Stimulated activated CD4-positive, alpha-beta T cell treated with anti-CD3 and anti-CD28 coated beads, Interleukin-2, amount 100 ng/mL, for 4 hours (primary cell): ENCODE measurements at places on chromosomes 3 and 15.

DNA sequence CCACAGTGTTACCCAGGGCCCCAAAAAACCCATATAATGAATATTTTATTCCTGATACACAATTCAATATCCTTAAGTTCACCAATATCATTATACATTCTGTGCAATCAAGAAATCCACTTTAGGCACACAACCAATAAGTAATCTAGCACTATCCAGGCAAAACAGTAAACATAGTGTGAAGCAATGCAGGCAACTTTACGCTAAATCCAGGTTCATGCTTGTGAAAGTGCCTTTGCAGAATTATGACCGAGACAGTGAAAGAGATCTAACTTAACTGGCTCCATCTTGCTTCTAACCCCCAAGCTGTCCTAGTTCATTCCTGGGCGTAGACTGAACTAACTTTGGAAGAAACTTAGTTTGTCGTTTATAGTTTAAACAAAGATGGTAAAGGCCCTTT is 34.2 kb upstream of the INO80 start:
- DNase-seq = no peak

DNA sequence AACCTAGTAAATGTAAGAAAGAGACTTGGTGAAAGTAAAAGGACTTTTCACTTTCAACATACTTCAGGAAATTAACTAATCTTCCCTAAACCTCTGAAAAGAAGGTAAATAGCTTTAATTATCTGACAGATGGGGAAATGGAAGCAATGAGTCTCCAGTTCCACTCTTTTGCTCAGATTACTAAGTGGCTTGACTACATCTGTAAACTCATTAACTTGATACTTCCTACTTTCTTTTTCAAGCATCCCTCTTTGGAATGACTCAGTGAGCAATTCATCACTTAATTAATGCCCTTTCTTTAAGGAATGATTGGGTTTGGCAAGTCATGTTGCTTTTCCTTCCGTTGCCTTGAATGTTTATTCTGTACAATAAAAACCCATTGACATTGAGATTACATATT is 234.2 kb downstream of the GRM7 start:
- DNase-seq = no peak

DNA sequence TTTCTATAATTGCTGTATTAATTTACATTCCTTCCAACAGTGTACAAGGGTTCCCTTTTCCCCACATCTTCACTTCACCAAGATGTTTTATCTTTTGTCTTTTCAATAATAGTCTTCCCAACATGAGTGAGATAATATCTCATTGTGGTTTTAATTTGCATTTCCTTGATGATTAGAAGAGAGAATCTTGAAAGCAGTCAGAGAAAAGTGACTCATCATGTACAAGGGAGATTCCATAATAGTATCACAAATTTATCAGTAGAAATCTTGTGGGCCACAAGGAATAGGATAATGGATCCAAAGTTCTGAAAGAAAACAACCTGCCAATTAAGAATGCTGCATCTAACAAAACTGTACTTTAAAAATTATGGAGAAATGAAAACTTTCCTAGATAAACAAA is 189.3 kb downstream of the NECTIN3 start:
- DNase-seq = no peak

- no peak for DNase-seq
Measured at GRCh38 chr15:90895571-90896117, 7.5 kb upstream of the MAN2A2 start.

DNA sequence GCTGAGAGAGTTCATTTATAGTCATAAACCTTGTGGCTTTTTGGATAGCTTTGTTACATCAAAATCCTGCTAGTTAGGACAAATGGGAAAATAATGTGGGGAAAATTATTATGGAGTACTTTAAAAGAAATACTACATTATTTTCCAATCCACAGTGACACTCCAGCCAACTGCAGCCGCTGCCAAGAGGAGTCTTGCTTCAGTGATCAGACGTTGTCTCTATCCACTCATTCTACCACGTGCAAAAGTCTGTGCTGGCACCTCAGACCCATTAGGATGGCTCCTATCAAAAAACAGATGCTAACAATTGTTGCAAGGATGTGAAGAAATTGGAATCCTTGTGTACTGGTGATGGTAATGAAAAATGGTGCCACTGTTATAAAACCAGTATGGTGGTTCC is 128.6 kb upstream of the IQSEC1 start:
- no peak for DNase-seq

DNA sequence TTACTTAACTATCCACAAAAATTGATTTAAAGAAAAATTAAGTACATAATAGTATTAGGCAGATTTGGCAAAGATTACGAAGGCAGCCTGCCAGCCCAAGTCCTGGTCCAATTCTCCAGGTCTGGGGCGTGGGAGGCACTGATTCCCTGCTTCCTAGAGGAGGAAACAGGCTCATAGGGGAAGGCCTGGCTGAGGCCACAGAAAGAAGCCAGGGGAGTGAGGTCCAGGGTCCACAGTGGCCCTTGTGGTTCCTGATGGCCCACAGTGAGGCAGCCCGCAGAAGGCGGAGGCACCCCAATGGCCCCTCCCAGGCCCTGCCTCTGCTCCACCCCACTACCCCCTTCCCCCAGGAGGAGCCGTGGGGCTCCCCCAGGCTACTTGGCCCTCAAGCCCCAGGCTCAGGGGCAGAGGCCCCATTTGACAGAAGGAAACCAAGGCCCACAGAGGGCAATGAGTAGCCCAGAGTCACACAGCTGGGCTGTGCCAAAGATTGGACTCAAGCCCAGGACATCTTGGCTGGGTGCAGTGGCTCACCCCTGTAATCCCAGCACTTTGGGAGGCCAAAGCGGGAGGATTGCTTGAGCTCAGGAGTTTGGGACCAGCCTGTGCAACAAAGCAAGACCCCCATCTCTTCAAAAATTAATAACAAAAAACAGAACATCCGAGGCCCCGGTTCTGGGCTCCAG is 21.0 kb downstream of the H1-8 start:
- DNase-seq = no peak

DNA sequence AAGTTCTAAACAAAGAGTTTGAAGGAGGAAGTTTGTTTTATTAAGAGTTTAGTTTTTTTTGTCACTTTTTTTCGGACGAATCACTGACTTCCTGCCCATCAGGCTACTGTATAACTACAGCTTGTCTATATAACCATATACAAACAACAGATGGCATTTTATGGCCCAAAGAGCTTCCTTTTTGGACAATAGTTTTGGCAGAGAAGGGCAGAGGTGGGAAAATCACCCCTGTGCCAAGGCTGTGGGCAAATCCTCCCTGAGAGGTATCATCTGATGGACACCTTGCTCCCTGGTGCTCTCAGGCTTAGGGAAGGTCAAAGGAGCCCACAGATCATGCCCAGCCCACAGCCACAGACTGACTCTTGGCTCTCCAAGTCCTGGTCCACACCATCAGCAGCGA is 113.4 kb downstream of the OXNAD1 start:
- DNase-seq = no peak

- DNase-seq = no peak
Measured at GRCh38 chr3:164351131-164351530, 727.2 kb downstream of the SI start.

DNA sequence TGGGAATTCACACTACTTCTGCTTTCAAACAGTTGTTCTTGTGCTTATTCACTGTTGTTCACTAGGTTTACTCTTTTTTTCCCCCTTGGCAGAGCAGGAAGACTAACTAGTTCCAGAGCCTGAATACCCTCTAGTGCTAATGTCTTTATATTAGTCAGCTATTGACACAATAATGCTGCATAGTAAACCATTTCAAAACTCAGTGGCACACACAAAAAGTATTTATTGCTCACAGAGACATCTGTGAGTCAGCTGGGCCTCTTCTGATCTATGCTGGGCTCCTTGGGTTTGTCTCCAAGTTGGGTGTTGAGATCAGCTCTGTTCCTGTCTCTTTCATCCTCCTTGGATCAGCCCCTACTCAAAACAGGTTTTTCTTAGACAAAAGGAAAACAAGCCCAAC is 51.1 kb downstream of the RSRC1 start:
- no peak for DNase-seq

DNA sequence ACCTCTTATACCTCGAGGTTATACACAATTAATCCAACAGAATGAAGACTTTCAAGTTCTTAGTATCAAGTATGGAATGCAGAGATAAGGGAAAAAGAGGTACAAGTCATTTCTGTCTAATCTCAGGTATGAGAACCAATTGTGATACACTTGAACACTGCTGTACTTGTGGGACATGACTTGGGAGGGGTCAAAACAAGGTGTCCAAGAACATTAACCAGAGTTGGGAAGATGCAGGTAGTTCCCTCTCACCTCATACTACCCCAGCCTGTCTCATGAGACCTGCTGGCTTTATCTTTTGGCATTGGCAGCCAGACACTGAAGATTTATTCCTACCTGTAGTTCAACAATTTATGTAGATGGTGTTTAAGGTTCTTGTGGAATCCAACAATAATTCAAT is 209.7 kb downstream of the NR1D2 start:
- DNase-seq = no peak

DNA sequence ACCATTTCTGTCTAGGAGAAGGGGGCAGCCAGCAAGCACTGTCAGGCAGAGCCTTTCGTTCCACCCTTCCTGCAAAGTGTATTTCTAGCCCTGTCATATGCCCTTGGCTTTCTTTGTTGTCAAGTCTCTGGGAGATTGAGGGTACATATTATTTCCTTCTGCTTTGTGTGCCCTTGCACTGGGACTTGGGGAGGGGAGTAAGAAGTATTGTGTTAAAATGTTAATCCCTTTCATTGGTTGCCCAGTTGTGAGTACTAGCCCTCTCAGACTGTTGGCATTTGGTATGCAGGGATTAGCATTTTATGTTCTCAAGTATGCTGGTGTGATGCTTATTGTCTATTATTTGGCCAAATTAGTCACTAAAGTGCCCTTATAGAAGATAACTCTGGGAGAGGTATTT is 63.9 kb downstream of the RBM6 start:
- DNase-seq = no peak

GRCh38 chr3:164791263-164791662 is 287.0 kb downstream of the SI start:
- DNase-seq = no peak

DNA sequence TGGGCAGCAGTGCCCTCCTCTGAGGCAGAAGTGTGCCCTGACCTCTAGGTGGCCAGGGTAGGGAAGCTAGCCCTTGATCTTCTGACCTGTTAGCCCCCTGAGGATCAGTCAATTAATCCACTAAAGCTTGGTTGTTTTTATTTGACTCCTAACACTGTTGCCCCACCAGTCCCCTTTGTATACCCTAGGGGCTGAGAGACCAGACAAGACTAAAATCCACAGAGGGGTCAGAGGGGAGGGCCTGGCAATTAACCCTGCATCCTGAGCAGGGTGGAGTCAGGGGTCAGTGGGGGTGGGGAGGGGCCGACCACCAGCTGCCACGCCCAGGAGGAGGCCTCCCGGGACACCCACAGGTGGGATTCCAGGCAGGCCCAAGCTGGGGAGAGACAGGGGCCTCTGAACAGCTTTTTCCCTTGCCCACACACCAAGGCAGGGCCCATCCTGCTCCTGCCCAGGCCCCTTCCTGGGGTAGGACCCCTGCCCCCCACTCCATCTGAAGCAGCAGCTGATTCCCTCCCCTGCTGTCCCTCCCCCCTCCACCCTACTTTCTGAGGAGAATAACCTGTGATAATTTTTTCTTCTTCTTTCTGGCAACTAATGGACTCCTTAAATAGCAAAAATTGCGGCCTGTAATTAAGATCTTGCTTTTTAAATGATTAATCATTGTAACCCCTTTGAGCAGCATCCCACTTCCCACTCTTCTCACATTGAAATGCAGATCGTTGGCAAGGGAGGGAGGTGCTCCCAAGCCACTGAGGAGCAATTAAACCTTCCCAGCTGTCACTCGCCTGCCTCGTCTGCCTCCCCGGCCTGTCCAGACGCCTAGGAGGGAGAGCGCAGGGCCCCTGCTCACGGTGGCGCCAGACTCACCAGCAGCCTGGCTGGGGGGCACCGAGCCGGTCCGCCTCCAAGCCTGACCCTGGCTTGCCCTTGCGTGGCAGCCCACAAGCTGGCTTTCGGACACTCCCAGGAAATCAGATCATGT is 51.9 kb downstream of the RHCG start:
- no peak for DNase-seq

DNA sequence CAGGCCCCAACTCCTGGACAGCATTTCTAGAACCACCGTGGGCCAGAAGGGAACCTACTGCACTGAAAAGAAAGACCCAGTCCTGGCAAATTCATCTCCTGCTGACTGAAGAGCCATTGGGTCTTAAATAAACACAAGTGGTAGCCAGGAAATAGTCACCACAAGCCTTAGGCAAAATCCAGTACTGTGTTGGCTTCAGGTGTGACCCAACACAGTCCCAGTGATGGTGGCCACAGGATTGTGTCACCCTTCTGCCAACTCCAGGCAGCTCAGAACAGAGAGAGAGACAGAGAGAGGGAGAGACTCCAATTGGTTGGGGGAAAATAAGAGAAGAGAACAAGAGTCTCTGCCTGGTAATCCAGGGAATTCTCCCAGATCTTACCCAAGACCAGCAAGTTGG is 23.1 kb downstream of the NEDD4 start:
- DNase-seq = no peak

- no peak for DNase-seq
Measured at GRCh38 chr3:156705761-156706616, 31.6 kb downstream of the TIPARP start.

DNA sequence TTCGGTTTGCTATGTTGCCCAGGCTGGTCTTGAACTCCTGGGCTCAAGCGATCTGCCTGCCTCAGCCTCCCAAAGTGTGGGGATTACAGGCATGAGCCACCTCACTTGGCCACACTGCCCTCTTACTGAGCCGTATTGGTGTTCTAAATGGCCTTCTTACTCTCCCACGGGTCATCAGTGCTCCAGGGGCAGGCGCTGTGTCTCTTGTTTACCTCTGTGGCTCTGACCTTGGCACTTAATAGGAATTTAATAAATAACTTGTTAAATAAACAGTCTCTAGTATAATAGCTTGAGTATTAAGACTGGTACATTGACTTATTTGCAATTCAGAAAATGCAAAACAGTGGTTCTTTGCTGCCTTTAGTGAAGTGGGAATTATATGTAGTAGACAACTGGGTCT is 13.7 kb downstream of the FLNB start:
- DNase-seq = no peak

DNA sequence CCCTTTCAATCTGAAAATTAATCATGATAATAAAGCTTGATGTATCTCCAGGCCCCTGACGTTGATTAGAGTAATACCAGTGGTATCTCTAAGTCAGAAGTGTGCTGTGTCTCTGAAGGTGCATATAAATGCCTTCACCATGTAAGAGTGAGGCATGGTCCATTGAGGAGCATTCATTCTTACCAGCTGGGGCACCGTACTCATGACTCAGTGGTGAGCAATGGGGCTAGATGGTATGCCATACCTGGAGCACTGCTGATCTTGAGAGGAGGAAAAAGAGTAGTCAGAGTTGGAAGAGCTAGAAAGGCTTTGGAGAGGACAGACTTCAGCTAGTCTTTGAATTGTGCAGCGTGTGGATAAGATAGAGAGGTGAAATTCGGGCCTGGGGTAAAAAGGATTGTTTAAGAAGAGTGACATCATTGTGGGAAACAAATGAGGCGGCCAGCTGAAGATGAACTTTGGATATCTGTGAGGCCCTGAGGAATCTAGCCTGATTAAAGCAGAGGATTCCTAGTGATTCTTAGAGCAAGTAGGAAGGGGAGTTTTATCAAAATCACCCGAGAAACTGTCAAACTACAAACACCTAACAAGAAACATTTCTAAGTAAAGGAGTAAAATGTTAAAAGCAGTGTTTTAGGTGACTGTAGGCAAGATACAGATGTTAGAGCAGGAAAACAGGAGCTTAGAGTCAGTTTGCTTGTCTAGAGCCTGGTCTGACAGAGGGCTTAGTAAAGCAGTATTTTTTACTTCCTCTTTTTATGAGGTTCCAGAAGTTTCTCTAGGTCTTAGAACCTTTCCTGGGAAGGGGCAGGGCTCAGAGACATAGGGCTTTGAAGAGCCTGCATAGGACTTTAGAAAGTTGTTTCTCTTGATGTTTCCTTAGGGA is 13.6 kb downstream of the TMOD3 start:
- no peak for DNase-seq

- no peak for DNase-seq
Measured at GRCh38 chr3:150096700-150097587, 126.2 kb upstream of the PFN2 start.
